SW 1271 (cell line): ENCODE measurements at places on chromosomes 16 and 17.

- DNase-seq = no peak
Observed at GRCh38 chr16:49833796-49834530, 21.9 kb downstream of the ZNF423 start.

- DNase-seq = no peak
Observed at GRCh38 chr17:72603420-72604242, 482.8 kb downstream of the SOX9 start.

- no peak for DNase-seq
Observed at GRCh38 chr16:72198021-72198711, 26.2 kb upstream of the PMFBP1 start.

DNA sequence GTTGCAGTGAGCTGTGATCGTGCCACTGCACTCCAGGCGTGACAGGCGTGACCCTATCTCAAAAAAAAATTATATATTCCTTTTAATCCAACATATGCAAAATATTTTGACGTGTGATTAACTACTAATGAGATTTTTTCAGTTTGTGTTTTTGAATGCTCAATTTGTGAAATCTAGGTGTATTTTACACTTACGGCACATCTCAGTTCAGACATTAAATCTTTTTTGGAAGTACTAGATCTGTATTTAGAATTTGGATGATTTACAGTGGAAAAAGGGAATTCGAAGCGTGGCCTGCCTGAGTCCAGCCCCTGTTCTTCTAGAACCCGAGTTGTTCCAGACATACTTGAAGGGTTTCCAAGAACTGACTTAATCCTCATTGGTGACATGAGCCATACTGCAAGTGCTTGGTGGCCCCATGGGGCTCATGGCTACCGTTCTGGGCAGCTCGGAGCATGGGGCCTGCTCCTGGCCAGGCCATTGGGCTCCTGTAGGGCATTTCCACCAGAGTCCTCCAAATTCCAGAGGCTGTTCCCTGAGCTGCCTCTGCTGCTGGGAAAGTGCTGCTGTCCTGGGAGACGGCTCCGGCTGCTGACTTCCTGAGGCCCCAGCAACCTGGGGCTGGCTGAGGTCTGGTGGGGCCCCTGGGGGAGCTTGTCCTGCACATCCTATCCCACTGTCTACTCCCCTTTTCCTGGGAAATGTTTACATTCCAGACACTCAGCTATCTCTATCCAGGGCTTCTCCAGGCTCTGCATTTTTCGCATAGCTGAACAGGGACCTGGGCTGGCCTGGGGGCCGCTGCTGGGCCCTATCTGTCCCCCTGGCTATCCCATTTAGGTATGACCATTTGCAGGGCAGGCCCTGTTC, 27.2 kb downstream of the LLGL2 start:
- DNase-seq = no peak

- DNase-seq = no peak
Observed at GRCh38 chr16:87757841-87758426, 7.9 kb downstream of the KLHDC4 start.

DNA sequence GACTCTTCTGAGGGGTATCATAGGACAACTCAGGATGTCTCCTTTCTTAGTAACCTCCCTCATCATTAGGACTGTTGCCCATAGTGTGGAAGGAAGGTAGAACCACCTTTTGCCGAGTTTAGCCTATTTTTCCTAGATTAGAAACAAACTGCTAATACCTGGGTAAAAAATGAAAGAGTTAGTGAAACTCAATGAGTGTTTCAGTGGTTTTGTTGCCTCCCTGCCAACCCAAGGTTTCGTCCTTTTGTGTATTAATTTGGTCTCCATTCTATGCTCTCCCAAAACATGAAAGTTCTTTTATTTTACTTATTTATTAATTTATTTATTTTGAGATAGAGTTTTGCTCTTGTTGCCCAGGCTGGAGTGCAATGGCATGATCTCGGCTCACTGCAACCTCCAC, 174.9 kb upstream of the KCNJ16 start:
- DNase-seq = no peak

DNA sequence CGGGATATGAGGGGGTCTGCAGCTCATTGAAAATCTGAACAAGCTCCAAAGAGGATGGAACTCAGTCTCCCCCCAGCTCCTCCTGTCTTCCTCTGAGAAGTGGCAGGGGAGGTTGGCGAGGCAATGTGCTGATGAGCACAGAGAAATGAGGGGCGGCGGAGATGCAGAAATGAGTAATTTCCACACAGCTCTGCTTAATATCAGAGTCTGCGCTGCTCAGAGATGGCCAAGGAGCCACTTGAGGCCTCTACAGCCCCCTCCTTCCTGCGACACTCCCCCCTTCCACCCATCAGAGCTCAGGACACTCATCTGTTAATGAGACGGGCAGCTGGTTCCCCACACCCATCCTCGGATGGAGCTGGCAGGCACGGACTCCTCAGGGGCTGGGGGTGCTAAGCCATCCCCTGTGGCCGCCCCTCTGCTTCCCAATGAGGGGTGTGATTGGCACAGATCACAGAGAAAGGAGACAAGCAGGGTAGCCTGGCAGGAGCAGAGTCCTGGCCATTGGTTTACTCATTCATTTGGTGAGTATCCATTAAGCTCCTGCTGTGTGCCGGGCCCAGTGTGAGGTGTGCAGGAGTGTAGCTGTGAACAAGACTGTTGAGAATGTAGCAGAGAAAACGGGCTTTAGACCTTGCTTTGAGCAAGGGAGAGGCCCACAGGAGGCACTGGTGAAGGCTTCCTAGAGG, 12.7 kb upstream of the CRHR1 start:
- DNase-seq = no peak

DNA sequence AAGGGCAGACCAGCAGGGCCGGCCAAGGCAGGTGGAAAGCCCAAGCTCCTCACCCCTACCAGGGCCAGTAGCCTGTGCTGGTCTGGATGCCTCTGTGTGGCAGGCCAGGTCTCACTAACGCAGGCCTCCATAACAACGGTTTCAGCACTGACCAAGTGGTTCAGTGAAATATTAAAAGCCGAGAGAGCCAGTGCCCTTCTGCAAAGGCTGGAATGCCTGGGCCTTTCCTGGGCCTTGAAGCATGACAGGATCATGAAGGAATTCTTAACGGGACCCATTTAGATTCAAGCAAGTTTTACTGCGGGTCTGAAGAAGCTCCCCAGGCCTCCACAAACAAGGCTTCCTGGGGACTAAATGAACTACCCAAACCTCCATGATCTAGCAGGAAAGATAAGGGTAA, 16.3 kb downstream of the ADAD2 start:
- no peak for DNase-seq

DNA sequence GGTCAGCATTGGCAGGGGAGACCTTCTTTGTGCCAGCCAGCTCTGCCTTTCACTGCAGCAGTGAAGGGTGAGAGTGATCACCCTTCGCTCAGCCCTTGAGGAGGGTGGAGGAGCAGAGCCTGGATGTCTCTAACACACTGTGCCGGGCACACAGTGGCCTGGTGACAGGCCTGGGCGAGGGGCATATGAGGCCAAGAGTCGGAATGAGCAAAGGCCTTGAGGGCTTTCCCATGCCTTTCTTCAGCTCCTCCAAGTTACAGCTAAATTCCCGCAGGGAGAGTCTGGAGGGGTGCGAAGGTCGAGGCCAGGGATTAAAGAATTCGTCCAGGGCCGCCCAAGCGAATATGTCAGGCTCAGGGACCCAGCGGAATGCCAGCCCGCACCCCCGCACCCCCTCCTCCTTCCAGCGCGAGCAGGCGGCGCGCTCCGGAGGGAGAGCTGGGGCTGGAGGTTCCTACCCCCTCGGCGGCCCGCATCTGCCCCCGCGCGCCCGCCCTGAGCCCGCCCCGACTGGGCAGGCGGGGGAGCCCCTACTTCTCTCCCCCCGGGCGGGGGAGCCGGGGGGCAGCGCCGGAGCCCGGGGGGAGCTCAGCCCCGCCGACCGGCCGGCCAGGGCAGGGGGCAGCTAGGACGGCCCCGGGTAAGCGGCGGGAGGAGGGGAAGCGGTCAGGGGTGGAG, at the start of gene RASL10B:
TSS of gene RASL10B (plus strand) at position 401 of the 678 bp plus-strand sequence. CDS start 3,546 bp downstream, outside the sequence.
- DNase-seq = no peak

DNA sequence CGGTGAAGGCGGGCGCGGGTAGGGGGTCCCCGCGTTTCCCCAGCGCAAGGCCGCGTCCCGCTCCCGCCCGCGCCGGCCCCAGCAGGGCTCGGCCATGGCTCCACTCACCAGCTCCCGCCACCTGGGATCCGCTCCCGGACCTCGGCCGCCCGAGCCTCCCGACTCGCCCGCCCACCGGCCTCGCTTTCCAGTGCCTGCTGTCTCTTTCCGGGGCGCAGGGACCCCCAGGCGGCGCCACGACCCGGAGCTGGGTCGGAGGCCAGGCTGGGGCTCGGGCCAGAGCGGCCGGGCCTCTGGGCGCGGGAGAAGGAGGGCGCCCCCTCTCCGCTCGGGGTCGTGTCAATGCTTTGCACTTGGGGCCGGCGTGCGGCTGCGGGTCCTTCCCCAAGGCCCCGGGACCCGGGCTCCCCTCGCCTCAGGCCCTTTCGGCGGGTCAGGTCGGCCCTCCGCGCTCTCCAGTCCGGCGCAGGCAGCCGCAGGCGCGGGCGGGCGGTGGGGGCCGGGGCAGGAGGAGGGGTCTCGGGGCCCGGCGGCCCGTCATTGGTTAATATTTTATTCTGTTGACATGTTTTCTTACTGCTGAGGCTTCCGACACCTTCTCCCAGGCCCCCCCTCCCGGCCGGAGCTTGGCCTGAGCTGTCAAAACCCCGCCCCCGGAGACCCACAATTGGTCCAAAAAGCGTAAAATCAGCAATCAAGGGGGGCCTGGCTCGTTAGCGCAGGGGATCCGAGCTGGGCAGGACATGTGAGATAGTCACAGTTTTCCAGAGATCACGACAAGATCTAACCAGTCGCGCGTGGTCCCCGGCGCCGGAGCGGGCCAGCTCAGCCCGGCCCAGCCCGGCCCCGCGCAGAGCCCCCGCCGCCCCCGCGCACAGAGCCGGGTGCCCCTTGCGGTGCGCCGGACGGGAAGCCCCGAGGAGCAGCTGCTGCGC, at the start of gene TBX2:
TSS of gene TBX2 (plus strand) at position 713 of the 935 bp plus-strand sequence. CDS start 334 bp downstream, outside the sequence.
- DNase-seq = peak; percentile 78

- DNase-seq = peak; percentile 9
Observed at GRCh38 chr17:35766903-35767510, 6.3 kb downstream of the C17orf50 start.

DNA sequence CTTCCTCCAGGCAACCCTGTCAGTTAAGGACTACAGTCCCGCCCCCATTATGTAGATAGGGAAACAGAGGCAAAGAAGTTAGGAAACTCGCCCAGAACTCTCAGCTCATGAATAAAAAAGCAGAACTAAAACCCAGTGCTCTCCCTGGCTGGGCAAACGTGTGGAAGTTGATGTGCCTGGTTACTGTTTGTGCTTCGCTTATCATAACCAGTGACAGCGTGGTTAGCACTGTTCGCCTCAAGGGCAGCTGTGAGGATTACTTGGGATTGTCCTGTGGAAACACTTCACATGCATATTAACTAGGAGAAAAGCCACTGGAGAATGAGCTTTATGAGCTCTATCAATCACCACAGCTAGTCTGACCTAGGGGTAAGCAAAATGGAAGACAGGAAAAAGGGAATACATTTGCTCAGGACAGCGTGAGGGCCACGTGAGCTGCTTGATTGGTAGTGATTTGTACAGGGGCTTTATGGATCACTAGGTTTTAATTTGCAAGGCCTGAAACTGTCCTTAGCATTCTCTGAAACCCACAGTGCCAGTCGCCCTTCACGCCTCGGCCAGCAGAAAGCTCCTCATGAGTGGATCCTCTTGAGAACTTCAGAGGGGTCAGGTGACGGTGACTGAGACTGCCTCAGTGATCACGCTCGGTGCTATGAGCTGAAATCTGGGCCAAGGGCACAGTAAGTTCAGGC, 19.9 kb downstream of the CYB5D2 start:
- no peak for DNase-seq

- DNase-seq = no peak
Observed at GRCh38 chr16:88882358-88883030, 16.0 kb upstream of the PABPN1L start.

- DNase-seq = no peak
Observed at GRCh38 chr17:45841883-45842525, 2.7 kb upstream of the SPPL2C start.

- DNase-seq = no peak
Observed at GRCh38 chr17:50365649-50366393, 7.2 kb downstream of the MRPL27 start.

GRCh38 chr17:8703001-8703400, 41.6 kb downstream of the CCDC42 start:
- DNase-seq = no peak

- no peak for DNase-seq
Observed at GRCh38 chr16:72635104-72635503, 412.8 kb downstream of the ZFHX3 start.

- no peak for DNase-seq
Observed at GRCh38 chr16:8469102-8469778, 121.1 kb downstream of the TMEM114 start.

DNA sequence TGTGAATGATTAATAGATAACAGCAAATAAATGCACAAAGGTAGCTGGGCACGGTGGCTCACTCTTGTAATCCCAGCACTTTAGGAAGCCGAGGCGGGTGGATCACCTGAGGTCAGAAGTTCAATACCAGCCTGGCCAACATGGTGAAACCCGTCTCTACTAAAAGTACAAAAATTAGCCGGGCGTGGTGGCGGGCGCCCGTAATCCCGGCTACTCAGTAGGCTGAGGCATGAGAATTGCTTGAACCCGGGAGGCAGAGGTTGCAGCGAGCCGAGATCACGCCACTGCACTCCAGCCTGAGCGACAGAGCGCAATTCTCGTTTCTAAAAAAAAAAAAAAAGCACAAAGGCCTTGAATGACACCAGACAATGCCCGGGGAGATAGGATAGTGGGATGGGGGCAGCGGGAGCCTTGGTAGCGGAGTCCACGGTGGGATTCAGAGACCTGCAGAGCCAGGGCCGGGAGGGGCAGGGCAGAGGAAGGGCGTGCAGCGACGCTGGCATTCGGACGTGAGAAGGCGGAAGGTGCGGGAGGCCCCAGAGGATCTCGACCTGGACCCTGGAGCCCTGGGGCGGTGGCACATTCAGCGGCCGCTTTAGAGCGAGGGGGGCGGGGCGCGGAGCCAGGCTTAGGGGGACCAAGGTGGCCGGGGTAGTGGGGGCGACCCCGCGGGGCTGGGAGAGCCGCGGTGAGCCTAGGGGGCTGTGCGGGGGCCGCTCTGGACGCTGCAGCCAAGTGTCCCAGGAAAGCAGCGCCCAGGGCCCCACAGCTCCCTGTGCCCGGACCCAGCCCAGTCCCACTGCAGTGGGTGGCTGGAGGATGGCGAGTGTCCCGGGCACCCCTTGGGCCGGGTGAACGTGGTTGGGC, 999 bp upstream of the FLYWCH2 start:
- no peak for DNase-seq

DNA sequence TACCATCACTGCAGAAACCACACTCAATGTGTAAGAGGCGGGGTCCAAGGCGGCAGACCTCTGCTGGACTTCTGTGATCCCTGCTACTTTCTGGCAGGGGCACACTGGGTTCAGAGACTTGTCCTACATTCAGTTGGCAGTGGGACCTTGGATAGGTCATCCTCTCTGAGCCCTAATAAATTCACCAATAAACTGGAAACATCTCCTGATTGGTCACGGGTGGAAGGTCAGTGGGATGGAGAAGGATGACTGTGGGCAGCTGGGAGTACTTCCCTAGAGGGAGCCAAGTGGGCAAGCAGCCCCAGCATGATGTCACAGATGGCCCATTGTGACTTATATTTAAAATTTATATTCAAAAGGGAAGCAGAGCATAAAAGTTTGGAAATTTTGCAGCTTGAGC, 49.7 kb downstream of the RNF112 start:
- DNase-seq = no peak

GRCh38 chr16:80263181-80263823, 277.5 kb upstream of the DYNLRB2 start:
- DNase-seq = no peak

GRCh38 chr16:85304337-85304736, 192.1 kb upstream of the CIBAR2 start:
- DNase-seq = no peak

- DNase-seq = no peak
Observed at GRCh38 chr16:15490123-15490711, 55.8 kb downstream of the BMERB1 start.
